ENCODE measurements at places on chromosomes 2 and 18.

- DNase-seq, result no peak
Measured at GRCh38 chr2:238886453-238887094, 38.7 kb downstream of the TWIST2 start.

- no peak for DNase-seq
Measured at GRCh38 chr18:80145196-80145804, 36.2 kb downstream of the ADNP2 start.

- no peak for DNase-seq
Measured at GRCh38 chr2:203855274-203855673, 12.3 kb upstream of the CTLA4 start.

DNA sequence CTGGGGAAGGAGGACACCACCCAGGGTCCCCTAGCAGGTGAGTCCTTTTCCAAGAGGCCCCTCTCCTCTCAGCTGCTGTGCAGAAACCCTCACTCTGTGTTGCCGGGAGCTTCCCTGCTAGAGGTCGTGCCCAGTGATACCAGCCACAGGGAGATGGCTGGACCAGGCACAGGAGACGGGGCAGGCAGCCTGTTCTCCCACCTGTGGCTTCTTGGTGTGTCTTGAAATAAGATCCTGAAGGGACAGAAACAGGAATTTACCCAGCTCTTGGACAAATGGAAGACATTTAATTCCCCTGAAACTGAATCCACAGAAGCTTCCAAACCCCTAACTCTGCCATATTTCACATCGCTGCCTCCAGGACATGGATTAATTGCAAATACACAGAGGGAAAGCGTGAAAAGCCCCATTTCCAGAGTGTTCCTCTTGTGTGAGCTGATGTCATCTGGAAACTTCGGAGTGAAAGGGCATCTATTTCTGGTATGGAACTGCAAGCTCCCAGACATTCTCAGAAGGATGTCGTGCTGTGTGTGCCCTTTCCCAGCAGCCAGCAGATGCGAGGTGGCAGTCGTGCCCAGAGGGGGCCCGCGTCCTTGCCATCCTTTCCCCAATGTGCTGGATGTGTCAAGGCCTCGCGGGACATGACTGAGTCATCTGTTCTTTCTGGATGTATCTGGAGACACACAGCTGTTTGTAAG lies 177.7 kb downstream of the SEPTIN10 start:
- no peak for DNase-seq

DNA sequence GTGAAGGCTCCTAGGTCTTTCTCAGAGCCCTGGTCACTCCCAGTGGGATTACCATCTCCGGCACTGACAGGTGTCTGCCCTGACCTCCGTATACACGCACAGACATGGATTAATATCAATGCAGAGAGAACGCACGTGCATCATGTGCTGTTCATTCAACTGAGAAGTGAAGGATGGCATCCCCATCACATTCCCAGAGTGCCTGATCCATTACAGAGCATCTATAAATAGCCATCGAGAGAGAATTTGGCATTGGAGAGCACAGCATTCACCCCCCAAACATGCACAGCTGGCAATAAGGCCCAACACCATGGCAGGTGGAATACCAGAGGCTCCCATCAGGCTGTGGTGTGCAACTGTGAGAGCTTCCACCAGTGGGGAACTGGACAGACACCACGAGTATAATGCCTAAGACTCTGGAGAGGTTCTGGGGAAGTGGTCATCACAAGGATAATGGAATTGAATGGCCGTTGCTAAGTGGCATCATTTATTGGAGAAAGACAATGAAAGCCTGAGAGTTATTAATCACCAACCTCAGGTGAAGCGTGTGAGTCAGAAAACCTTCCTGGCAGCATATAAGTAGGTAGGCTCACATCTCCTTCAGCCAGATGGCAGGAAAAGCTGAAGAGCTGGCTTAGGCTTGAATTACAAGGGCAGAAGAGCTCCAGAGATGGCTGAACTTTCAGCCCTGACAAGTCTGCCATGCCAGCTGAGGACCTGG lies 244.5 kb upstream of the ID2 start:
- no peak for DNase-seq

DNA sequence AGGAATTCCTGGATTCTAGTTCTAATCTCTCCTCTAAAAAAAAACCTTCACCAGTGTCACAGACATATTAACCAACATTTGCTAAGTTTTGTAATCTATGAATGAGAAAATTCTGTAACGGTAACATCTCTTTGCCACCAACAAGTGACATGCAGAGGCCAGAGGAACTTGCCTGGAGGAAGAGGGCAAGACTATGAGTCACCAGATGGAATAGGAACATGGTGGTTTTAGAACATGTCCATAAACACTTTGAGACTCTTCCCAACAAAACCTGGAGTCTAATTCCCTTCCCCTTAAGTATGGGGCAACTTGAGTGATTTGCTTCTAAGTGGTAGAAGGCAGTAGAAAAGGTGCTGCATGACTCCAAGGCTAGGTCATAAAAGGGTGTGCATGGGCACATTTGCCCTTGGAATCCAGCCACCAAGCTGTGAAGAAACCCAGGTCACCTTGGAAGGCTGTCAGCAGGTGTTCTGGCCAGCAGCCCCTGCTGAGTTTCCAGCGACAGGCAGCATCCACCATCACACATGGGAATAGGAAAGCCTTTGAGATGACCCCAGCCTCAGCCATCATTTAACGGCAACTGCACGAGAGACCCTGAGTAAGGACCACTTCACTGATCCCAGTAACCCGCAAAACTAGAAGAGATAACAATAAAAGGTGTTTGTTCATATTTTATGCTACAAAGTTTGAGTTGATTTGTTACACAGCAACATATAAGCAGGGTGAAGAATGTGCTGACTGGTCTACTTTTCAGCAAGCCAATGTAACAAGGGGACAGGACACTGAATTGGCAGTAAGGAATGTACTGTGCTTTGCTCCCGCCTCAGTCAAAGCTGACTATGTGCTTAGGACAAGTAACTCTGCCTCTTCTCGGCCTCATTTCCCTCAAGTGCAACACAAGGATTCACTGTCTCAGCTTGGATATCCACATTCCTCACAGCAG lies 90.6 kb downstream of the SKA1 start:
- no peak for DNase-seq

DNA sequence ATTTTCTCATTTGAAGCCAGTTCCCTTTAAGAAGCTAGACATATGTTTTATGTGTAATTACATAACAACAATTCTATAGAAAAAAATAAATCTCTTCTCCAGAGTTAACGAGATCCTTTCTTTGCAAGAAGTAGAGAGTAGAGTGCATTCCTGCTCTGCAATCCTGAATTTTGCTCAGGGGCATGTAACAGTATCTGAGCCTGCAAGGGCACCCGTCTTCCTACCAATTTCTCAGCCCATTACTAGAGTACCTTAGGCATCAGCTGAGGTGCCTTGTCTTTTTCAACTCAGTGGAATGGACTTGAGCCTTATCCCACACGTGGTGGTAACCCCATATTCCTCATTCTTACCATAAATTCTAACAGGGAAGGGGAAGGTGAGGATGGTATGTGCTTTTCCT lies 205.9 kb downstream of the IKZF2 start:
- DNase-seq, result no peak

Measured in germinal center (tissue), 1 donor.